ENCODE measurements at places on chromosomes 2 and 18.

DNA sequence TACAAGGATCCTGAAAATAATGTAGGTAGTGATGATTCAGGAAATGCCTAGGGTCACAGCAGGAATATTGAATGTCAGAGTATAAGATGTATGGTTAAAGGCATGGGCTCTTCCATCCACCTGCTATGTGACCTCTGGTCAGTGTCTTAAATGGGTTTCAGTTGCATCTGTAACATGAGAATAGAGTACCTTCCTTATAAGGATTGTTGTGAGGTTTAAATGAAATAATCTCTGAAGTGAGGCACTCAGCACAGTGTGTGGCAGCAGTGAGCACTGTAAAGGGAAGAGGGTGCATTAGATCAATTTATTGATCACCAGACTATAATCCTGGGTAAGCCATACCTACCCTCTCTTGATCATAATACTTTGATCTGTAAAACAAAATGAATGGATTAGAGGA is 319.1 kb downstream of the SLC4A3 start:
- DNase-seq, result no peak

- DNase-seq, result peak; percentile 70
Observed at GRCh38 chr2:86274265-86274917, 63.0 kb downstream of the REEP1 start.

GRCh38 chr2:175308005-175308404 is 126.5 kb upstream of the ATP5MC3 start:
- no peak for DNase-seq

- DNase-seq, result peak; percentile 16
Observed at GRCh38 chr2:177338177-177338721, 54.3 kb upstream of the AGPS start.

DNA sequence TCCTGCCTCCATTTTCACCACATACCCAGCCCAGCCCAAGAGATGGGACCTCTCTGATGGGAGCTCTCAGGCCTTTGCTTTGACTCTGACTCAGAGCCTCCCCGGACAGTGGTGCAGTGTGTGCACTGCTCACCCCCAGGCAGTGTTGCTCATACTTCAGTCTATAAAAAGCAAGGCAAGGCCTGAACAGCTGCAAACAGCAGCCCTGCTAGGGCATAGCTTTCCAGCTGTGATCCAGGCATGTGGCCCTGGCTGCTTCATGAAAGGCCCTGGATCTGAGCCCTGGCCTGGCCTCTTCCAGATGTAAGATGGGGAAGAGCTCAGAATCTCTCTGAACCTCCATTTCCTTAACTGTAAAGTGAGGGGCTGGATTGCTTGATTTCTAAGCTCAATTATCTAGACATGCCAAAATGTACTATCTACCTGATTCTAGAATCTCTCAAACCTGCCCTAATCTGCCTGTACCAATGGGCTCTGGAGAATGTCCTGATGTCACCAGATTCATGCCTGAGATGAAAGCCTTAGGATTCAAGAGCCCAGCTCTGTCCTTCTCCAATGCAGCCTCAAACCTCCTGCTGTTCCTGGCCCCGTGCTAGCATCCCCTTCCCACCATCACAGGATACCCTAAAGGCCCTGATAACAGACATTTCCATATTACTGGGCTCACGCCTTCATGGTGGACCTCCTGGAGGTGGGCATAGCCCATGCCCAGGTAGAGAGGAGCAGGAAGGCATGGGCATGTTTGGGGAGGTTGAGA is 206.9 kb downstream of the ARL4C start:
- peak; percentile 71 for DNase-seq

DNA sequence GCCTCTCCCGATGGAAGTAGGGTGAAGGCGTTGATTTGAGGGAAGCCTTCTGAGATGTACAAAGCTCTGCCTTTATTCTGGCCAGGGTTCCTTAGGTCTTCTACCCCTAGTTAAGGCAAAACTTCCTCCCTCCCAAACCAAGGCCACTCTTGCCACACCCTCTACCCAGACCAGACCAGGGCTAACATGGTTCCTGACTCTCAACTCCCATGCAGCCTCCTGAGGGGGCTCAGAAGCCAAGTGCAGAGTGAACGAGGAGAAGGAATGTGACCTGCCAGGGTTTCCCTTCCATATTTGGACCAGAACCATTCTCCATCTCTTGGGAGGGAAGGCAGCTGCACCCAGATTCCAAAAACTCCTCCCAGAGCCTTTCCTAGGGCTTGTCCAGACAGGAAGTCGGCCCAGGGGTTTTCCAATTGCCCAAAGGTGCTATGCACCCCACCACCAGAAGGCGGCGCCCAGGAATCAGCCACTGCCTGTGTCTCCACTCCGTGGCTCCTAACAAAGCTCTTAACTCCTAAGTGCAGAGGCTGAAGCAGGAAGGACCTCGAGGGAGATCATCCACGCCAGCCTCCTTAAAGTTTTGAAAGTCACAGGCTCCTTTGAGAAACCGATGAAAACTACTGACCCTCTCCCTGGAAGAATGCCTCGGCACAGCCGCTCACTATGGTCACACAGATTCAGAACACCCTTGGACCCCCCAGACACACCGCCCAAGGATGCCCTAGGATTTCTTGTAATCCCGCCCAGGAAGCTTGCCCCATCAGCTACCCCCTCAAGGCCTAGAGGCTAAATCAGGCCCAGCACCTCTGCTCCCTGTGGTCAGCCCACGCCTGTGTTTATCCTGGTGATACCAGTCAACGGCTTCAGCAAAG is 157.8 kb downstream of the SMAD2 start:
- DNase-seq, result peak; percentile 59

GRCh38 chr18:24271381-24272228 is 126.0 kb downstream of the OSBPL1A start:
- DNase-seq, result peak; percentile 42

DNA sequence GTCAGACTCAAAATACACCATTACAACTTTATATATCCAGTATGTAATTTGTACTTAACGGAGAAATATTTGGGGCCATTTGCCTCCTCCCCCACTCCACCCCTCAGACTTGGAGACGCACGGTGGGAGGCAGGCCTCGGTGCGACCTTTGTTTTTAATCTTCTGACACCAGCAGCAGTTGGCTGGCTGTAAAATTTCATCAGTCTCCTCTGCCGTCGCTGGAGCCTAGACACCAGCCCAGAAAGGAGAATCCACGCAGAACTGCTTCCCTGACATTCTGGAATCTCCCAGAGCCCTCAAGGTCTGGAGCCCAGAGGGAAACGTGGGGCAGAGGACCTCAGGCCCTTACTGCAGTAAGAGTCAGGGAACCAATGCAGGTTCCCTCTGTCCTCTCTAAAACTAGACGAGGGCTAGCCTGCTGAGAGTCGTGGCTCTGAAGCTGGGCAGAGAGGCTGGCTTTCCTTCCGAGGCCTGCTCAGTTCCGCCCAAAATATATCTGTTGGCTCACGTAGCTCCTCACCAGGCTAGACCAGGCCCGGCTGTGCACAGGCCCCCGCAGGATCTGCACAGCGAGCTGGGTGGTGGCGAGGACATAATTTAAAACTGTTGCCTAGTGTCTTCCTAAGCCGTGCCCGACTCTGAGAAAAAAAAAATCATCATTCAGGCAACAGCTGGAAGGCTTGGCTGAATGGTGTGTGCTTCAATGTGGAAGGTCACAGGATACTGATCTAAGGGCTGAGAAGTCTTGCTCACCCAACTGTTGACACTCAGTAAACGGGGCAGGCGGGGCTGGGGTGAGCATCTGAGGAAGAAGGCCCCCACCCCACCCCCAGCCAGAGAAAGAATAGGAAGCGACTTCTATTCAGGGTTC is 40.4 kb downstream of the EN1 start:
- no peak for DNase-seq

DNA sequence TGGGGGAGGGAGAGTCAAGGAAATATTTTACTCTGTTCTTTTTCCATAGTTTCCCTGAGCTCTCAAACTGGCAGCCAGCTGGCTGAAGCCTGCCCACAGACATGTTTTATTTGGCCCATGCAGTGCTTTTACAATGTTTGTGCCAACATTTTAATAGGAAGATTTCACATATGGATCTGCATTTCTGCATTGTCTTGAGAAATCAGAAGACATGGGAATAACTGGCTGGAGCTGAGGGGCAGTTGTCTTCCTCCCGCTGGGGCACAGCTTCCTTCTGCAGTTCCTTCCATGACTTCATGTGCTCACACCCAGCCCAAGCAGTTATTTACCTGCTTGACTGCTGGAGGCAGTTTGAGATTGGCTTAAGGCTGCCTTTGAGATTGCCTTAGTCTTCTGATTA is 74.4 kb downstream of the PLCL1 start:
- DNase-seq, result no peak

GRCh38 chr2:122034344-122034743 is 278.9 kb downstream of the TSN start:
- DNase-seq, result no peak

GRCh38 chr2:105224444-105224843 is 17.1 kb upstream of the GPR45 start:
- DNase-seq, result no peak

GRCh38 chr2:8539743-8540551 is 141.9 kb upstream of the ID2 start:
- DNase-seq, result no peak

DNA sequence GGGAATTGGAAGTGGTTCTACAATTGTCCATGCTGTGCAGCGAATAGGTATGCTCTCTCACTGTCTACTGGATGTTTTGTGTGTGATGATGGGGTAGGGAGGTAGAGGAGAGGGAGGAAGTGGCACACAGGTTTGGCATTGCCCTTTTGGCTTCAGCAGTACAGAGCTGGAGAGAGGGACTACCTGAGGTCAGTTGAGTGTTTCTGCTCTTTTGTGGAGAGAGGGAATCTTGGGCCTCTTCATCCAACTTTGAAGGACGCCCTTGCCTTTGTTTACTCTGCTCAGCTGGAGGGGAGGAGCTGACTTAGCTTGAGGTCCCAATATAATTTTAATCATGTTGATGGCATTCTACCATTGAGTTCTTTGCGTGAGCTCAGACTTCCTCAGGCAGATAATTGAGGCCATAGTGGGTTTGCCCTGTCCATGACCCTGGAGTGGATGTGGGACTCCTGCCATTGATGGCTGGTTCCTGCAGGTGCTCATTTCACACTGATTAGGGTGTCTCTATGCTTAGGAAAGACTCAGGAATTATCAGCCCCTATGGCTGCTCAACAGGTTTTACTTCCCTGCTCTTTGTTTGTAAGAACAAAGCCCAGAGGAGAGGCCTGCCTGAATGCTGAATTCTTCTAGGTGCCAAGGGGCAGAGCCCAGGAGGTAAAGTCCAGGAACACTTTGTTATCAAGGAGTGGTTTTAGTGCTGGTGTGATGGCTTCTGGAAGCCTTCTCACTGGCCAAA is 7.2 kb downstream of the RPIA start:
- DNase-seq, result no peak

- DNase-seq, result no peak
Observed at GRCh38 chr2:84474176-84474575, 15.1 kb upstream of the SUCLG1 start.

DNA sequence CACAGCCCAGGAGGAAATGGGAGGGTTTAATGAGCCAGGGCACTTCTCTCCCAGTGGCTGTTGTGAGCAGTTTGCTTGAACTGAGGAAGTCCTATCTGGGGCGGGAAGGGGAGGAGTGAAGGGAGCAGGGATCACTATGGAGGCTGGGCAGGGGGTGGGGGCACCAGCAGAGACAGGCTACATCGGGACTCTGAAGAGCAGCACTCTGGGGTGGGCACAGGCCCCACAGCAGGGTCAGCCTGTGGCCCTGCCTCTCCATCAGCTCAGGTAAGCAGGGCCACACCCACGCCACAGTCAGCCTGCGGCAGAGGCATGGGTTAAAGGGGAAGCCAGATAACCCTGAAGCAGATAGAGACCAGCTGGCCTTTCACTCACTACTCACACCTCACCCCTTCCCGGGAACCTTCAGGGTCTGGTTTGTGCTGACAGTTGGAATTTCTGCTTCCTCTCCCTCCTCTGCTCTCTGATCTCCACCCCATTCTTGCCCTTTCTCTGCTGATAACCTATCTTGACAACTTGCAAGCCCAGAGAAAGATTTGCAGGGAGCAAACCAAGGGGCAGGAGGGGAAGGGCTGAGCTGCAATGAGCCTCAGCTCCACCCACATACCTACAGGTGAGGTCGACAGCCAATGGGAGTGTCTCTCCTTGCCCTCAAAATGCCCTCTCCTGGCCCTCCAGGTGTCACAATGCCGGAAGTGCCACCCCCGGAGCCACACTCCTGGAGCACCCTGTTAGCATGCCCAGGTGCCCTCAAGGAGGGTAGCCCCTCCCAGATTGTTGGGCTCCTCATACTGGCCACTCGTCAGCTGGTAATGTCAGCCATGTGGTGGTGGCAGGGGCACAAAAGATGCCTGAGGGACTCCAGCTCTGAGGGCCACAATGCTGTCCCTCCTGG is 3.7 kb downstream of the SIGLEC15 start:
- DNase-seq, result no peak

DNA sequence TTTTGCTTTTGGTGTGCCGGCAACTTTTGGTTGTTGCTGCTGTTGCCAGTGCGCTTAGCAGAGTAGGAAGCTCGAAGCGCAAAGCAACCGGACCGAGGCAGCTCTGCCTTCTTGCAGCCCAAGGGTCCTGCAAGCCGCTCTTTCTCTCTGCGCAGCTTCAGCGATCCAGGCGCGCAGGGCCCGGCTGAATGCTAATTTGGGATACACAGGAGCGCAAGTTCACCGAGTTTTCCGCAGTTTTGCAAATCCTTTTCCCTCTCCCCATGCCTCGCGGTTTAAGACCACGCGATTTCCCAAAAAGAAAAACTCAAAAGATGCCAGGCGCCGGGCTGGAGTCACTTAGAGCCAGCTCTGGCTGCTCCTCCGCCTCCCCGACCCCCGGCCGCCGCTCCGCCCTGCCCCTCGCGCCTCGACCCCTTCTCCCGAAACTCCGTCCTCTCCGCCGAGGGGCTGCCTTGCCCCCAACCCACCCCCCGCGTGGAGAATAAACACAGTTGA is 13.5 kb upstream of the SIX3 start:
- no peak for DNase-seq

DNA sequence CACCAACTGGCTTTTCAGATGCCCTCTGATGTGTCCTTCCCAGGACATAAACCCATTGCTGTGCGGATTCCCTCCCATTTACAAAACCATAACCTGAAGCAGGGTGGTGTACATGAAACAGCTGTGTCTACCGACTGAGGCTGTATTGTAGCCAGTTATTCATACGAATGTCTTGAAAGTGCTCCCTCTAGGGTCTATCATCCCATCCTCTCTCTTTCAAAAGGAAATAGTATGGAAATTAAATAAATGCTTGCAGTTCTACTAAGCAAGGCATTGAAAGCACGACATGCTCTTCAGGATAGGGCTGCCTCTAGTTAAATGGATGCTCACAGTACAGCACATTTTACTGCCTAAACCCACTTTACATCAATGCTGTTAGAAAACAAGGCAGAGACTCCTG is 112.2 kb upstream of the PXDN start:
- DNase-seq, result no peak

- DNase-seq, result no peak
Observed at GRCh38 chr2:99112617-99113016, 28.9 kb upstream of the C2orf15 start.

- no peak for DNase-seq
Observed at GRCh38 chr18:12254136-12254819, at the start of gene CIDEA. TSS of gene CIDEA (plus strand) at chr18:12254361. CDS start at chr18:12254384, 23 bp downstream.

GRCh38 chr2:230873661-230874401 is 9.1 kb downstream of the ITM2C start:
- no peak for DNase-seq

- DNase-seq, result peak; percentile 48
Observed at GRCh38 chr2:104853534-104854497, at the start of gene POU3F3. TSS of gene POU3F3 (plus strand) at chr2:104854115. CDS start at chr2:104855511, 1,396 bp downstream.
